Islet precursor cell (in vitro differentiated cells): ENCODE measurements at places on chromosomes 11 and 22.
A peak's percentile ranks its signal among the peaks of the same experiment; 100 is the strongest.

- DNase-seq = no peak
Measured at GRCh38 chr11:4466871-4467442, 15.5 kb upstream of the OR52K1 start.

GRCh38 chr11:12860827-12861226 lies 148.3 kb upstream of the RASSF10 start:
- DNase-seq = no peak

DNA sequence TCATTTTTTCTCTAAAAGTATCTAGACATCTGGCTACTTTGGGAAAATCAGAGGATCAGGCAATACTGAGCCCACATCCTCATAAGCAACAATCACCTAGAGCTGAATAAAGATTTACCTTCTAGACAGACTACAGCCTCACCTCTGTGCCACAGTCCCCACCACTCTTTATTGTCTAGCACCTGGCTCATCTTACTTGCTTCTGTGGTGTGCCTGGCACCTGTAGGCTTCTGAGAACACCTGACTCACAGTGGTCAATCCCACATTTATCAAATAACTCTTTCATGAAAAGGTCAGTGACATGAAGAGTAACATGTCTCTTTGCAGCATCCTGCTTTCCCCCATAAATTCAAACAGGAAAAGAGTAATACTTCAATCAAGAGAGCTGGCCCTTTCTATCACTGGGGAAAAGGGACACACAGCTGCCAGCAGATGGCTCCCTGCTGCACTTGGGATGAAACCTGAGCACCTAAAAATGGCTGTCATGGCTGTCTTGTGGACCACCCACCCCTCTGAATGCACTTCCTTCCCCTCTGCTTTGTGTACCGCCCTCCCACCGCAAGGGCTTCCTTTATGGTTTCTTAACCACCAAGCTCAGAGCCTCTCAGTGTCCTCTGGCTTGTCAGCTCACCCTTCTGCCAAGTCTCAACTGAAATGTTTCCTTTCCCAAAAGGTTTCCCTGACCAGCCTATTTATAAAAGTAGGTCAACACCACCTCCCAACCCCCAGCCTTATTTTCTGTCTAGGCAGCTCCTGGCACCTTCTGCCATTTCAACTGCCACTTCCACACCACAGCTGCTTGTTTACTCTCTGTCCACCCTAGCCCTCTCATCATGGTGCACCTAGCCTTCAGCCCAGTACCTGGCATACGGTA lies 9.3 kb downstream of the TFIP11 start:
- DNase-seq = peak; percentile 81

DNA sequence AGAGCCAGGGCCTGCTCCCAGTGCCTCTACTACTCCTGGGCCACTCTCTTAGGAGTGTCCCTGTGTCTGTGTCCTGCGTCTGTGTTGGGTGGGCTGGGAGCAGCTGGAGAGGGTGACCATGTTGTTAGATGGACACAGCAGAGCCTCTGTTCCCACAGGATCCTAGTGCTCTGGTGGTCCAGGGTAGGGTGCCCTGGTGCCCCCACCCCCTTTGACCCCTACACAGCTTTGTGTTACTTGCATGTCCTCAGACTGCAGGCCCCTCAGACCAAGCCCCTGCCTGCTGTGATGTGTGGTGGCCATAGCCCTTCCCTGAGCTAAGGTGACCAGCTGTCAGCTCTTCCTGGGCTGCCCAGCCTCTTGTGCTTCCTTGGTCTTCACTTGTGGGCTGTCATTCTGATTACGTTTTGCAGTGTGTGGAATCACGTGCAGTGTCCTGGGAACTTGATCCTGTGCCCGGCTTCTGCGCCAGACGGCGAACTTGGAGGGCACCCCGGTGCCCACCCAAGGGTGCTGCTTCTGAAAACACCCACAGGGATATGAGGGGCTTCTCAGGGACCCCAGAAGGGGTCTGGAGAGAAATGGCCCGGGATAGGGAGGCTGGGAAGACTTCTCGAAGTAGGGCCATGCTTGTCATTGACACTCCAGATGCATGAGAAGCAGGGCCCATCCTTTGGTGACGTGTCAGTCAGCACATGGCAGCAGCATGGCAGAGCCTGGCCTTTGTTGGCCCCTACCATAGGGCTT lies 1.5 kb downstream of the TANGO2 start:
- DNase-seq = peak; percentile 47

DNA sequence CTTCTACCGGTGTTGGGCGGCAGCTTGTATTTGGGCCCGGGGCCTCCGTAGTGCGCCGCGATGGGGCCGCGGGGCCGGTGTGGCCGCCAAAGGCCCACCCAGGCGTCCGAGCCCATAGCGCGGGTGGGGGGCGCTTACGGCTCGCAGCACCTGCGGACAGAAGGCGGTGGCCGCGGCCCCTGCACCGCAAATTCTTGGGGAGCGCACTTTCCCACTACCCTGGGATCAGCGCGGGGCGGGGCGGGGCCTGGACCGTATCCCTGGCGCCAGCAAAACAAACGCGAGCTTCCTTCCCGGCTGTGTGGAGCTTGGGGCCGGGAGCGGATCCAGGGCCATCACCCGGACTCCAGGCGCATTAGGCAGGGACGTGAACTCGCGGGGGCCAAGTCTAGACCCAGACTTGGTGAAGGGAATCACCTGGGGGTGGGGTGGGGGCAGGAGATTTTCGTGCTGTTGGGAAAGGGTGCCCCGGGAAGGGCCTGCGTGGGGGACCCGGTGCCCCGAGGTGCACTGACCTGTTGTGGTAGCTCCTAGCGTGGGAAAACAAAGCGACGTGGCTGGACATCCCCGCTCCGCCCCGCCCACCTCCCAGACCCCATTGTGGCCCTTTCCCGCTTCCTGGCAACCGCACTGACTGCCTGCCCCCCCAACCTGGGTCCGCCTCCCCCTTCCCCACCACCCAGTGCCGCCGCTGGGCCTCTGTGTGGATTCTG lies 2.3 kb upstream of the TYMP start:
- peak; percentile 77 for DNase-seq

DNA sequence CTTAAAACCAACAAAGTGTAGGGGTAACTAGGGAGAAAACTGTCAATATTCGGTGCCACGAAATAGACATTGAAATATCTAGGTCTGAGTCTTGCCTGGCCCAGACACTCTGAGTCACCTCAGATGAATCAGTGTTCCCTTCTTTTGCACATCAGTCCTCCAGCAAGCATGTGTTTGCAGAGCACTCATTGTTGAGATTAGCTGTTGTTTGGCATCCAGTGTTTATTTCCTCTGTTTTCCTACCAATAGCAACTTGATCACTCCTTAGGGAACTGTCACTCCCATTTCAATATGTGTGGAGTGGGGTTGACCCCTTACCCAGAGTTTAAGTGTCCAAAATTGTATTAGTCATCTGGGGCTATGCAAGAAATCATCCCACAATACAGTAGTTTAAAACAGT lies 4.7 kb upstream of the ASCC2 start:
- peak; percentile 66 for DNase-seq

DNA sequence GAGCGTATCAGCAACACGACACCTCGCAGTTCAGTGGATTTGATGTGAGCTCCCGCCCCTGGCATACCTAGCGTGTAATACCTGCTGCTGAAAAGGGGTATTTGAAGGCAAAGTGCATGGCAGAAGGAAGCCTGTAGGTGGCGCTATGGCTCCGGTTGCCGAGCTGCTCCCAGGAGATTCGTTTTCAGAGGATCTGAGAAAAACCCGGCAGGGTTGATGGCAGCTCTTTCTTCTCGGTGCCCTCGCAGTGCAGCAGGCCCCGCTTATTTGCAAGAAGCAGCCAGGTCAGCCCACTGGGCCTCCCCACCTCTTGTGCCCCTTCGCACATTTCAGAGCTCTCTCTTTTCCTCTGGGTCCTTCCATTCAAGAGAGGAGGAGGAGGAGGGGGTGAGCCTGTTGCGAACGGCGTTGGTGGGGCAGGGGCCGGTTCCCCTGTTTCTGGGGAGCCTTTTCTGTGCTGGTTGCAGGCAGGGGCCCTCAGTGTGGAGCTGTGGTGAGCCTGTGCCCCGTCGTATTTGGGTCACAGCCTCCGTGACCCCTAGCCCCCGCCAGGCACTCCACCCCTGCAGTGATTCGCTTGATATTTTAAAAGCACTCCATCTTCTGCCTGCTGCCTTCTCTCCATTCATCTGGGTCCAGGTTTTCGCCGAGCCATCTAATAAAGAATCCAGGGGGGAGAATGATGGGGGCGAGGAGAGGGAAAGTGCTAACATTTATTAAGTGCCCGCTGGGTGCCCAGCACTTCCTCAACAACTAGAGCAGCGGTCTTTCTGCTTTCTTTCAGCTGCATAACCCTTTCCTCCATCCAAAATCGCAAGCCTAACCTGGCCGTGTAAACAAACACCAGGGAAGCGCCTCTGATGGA lies 85.3 kb upstream of the SYT13 start:
- DNase-seq = peak; percentile 91

DNA sequence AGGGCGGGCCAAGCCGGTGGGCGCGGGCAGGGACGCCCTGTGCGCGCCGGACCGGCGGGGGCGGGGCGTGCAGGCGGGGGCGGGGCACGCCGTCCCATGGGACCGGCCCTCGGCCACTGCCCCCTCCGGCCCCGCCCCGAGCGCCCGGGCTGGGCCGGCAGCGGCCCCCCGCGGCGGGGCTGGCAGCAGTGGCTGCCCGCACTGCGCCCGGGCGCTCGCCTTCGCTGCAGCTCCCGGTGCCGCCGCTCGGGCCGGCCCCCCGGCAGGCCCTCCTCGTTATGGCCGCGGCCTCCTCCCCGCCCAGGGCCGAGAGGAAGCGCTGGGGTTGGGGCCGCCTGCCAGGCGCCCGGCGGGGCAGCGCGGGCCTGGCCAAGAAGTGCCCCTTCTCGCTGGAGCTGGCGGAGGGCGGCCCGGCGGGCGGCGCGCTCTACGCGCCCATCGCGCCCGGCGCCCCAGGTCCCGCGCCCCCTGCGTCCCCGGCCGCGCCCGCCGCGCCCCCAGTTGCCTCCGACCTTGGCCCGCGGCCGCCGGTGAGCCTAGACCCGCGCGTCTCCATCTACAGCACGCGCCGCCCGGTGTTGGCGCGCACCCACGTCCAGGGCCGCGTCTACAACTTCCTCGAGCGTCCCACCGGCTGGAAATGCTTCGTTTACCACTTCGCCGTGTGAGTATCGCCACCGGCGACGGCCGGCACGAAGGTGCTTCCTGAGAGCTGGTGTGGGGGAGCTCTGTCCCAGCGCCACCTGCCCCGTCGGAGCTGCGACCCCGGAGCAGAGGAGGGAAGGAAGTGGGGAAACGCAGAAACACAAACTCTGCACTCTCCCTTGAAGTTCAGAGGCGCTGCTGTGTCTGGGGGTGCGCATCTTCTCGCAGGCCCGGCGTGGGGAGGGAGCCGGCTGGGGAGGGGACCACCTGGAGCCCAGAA lies at the start of gene KCNQ1:
KCNQ1 (plus strand) TSS at position 188 of the 925 bp plus-strand sequence; CDS start at position 279, 91 bp downstream.
- peak; percentile 74 for DNase-seq

DNA sequence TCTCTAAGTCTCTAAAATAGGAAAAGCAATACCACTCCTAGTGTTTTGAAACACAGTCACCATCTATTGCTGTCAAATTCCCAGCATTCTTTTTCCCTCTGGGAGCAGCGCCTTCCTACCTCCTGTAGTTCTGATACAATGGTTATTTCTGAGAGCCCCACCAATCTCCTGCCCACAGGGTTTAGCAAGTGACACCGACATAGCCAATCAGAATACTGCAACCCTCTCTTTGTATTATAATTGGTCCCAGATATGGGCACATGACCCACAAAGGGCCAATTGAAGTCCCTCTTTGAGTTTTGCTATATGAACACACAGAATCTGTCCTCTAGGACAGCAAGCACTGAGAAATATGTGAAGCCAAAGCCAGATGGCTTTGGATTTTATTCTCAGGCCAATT lies 16.9 kb upstream of the ARHGAP42 start:
- DNase-seq = no peak

DNA sequence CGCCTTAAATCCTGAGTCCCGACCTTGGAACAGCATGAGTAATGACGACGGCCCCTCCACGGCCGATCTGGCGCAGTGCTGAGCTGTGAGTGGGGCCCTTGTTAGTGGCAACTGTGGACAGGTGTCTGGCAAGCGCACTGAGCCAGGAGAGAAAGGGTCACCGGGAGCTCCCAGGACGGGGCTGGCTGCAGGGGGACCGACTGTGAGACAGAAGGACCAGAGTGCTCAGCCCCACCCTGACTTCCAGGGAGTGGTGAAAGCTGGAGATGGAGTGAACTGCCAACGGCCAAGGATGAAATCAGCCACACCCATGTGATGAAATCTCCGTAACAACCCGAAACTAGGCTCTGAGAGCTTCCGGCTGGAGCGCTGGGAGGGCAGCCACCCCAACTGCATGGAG lies 228.6 kb downstream of the BRD1 start:
- DNase-seq = no peak

- peak; percentile 75 for DNase-seq
Measured at GRCh38 chr11:132072044-132072857, 701.8 kb downstream of the NTM start.

- DNase-seq = no peak
Measured at GRCh38 chr11:33860926-33861325, 30.9 kb downstream of the LMO2 start.
